Forelimb muscle (tissue), 1 donor: ENCODE measurements at places on chromosomes 6 and 20. TPM values are rescaled to one million over a fixed set of nuclear protein-coding genes. Genes with fewer than 3 reads are reported as not detected.

DNA sequence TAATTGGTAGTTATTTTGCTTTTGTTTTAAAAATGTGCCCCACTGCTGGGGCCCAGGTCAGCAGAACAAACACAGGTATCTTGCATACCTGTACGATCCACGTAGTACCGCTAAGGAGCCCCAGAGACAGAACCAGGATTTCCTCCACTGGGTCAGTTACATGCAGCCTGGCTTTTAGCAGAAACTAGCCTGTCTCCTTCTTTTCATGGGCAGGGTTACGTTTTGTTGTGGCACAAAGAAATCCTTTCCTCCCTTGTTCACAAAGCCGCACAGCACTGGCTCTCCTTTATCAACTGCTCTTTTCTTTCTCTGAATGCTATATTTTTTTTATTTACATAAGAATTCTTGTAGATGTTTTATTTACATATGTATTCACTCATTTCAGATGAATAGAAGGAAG, 190.3 kb upstream of the POU3F2 start:
- no peak for DNase-seq

GRCh38 chr20:15763366-15763765, 809.9 kb downstream of the KIF16B start:
- DNase-seq = no peak

GRCh38 chr6:27176096-27176495, 71.4 kb upstream of the PRSS16 start:
- no peak for DNase-seq

DNA sequence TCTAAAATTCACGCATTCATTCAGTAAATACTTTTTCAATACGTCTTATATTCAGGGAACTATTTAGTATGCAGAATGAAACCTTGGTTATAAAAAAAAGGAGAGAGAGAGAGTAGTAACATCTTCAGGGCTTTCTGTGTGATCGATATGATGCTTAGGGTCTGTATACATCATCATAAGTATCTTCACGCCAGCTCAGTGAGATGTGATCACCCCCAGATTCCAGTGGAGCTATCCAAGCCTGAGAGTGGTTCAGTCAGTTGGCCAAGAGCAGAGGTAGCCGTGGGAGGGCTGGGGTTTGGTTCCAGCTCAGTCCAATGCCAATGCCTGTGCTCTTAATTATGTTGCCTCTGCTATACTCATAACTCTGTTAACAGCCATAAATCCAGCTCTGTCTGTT, 8.6 kb downstream of the CD83 start:
- DNase-seq = no peak

GRCh38 chr6:39686976-39687375, 38.2 kb downstream of the KIF6 start:
- no peak for DNase-seq

The LY6G5B gene
- 11.5 TPM for polyA plus RNA-seq

DNA sequence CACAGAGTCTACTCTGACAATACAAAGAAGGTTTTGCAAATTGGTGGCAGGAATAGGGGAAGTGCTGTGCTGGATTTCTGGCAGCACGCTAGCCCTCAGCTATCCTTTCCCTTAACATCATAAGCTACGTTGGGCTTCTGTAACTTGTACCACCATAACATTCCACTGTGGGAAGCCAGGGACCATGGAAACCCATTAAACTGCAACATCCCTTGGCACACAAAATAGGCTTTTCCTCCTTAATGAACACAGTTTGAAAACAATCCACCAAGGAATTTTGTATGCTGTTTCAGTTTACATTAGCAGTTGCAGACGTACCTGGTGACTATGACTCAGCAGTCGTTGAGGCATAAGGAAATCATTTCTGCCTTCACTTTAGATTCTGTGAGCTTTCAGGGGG, 203.9 kb upstream of the RAB32 start:
- no peak for DNase-seq

GRCh38 chr6:77092971-77093370, 370.3 kb downstream of the HTR1B start:
- no peak for DNase-seq

- no peak for DNase-seq
Observed at GRCh38 chr6:20024316-20024673, 187.1 kb downstream of the ID4 start.

GRCh38 chr6:23499549-23499948, 626.5 kb upstream of the NRSN1 start:
- no peak for DNase-seq

The TAP1 gene
- polyA plus RNA-seq = 9.6 TPM

The FOXF2 gene
- 0.92 TPM for polyA plus RNA-seq

DNA sequence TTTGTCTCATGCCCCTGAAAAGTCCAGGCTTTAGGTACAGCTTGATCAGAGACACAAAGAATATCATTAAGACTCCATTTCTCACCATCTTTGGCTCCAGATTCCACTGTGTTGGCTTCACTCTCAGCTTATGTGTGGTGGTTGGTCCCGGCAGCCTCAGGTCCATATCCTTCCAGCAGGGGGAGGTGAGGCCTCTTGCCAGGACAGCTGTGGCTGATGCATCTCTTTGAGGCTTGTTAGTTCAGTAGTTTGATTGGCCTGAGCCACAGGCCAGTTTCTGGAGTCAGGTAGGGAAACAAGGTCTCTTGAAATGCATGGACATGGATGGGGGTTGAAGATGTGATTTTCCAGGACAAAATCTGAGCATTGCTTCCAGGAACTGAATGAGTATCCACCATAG, 62.4 kb downstream of the JAG1 start:
- DNase-seq = no peak

The DNMT3B gene
- 3.7 TPM for polyA plus RNA-seq

DNA sequence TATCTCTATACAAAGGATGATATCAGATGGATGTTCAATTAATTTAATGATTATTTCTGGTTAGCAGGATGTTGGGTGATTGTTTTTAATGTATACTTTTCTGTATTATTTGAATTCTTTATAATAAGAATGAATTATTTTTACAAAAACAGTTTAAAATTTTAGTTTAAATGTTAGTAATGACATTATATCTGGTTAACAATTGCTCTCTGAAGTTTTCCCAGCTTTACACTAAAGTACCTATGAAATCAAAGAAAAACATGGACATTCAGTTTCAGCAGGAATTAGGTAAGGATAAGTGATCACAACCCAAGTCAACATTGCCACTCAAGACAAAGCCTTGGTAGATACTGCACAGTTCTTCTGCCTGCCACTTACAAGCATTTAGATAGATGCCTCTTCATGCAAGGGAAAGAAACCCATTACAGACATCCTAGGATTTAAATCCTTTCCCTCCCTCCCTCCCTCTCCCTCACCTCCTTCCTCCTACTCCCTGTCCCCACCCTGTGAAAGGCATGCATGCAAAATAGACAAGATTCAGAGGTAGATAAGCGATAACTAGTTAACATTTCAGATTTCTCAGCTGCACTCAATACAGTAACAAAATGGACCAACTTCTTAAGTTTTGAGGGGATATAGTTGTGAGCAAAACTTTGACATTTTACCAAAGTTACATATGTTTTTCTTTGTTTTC, 143.8 kb downstream of the STXBP5 start:
- DNase-seq = no peak
